Stimulated activated CD4-positive, alpha-beta T cell treated with anti-CD3 and anti-CD28 coated beads, Interleukin-12 subunit alpha, Interleukin-12 subunit beta, amount 100 ng/mL, for 4 hours (primary cell): ENCODE measurements at places on chromosomes 2 and 18.

GRCh38 chr2:202510911-202511310 is 123.9 kb upstream of the FAM117B start:
- no peak for DNase-seq

- no peak for DNase-seq
Observed at GRCh38 chr2:138504546-138505235, 3.1 kb downstream of the SPOPL start.

GRCh38 chr2:141778315-141778835 is 352.4 kb downstream of the LRP1B start:
- DNase-seq: no peak

- no peak for DNase-seq
Observed at GRCh38 chr2:239003624-239004273, 155.9 kb downstream of the TWIST2 start.

DNA sequence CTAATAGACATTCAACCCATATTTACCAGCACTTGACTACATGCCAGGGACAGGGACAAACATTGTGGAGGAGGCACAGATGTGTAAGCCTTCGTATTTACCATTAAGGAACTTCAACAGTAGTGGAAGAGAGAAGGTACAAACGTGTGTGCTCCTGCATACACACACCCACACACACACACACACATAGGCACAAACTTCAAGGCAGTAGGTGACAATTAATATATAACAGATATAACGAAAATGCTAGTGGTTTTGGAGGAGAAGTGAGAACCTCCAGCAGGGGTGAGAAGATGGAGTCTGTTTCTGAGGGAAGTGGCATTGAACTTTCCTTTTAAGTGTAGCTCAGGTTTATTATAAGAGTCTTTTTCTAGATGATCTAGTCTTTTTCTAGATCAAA is 231.1 kb downstream of the SETBP1 start:
- DNase-seq: no peak

DNA sequence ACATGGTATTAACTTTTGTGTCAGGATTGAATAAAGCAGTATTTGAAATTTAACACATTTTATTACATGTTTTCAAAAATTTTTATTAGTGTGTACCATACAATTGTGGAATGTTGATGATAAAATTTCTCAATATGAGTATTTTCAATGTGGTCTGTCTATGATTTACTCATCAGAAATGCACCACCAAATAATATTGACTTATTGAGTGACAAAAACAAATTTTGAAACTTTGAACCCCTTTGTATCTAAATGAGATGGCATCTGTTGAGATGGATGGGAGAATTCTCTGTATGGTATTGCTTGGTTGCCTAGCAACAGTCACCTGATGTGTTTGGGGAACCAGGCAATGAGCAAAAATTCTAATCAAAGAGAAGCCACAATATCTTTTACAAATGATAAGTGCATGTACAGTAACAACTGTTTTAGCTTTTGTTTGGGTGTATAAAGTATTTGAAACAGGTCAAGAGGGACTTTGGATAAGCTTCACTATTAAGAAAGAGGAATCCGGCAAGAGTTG is 400.1 kb downstream of the CCDC85A start:
- no peak for DNase-seq

- no peak for DNase-seq
Observed at GRCh38 chr2:55025627-55026026, 24.6 kb downstream of the RTN4 start.

DNA sequence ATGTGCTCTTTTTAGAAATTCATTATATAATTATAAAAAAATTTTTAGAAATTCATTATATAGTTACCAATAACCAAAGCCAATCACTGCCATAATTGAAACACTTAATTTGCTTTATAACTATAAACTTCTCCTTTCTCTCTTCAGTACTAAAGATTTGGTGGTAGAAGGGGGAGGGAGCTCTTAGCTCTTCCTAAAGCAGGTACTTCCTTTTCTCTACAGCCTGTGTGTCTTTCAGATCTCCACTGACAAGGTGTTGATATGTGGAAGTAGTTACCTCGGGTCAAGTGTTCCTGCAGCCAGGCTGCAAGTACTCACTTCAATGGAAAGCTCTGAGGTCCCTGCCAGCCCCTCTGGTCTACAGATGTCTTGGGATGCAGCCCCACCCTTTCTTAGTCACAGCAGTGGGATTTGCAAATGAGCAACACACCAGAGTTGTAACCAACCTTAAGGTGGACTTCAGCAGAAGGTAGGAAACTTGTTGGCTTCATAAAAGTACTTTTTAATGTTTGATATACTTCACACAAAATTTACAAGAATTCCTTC is 690.0 kb downstream of the ARHGAP15 start:
- no peak for DNase-seq
